ENCODE measurements at places on chromosomes 1 and 21. TPM values are rescaled to one million over a fixed set of nuclear protein-coding genes. Genes with fewer than 3 reads are reported as not detected.
A peak's percentile ranks its signal among the peaks of the same experiment; 100 is the strongest.

DNA sequence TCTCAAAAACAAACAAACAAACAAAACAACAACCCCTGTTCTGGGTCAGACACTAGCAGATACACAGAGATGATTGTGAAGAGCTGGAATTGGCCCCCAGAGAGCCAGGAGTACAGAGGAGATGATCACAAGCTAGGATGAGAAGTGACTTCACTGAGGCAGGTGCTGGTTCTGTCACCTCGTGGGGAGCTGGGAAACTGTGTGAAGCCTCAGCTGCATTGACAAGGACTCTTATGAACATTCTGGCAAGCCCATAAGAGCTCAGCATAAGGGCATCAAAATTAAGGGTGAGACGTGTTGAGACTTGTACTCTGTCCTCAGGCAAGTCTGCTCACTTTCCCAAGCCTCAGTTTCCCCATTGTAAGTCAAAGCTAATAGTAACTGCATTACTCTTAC lies 14.7 kb upstream of the PTP4A2 start:
- no peak for DNase-seq

- no peak for DNase-seq
Observed at GRCh38 chr1:15350151-15350550, 59.5 kb upstream of the EFHD2 start.

- DNase-seq: no peak
Observed at GRCh38 chr1:36400825-36401601, 3.3 kb upstream of the LSM10 start.

- no peak for DNase-seq
Observed at GRCh38 chr1:221776495-221777301, 34.8 kb upstream of the DUSP10 start.

DNA sequence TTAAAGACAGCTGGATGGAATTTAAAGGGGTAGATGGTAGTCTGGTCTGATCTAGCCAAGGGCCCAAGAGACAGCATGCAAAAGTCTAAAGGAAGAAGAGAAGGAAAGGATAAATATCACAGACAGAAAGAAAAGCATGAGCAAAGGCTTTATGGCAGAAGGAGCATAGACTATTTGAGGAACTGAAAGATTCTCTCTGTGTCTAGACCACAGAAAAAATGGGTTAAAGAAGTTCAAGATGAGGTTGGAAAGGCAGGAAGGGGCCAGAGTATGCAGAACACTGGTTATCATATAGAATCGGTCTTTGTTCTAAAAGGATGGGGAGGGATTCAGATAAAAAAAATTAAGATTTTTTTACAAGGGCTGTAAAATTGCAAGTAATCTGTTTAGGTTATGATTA lies 136.8 kb upstream of the SGIP1 start:
- no peak for DNase-seq

DNA sequence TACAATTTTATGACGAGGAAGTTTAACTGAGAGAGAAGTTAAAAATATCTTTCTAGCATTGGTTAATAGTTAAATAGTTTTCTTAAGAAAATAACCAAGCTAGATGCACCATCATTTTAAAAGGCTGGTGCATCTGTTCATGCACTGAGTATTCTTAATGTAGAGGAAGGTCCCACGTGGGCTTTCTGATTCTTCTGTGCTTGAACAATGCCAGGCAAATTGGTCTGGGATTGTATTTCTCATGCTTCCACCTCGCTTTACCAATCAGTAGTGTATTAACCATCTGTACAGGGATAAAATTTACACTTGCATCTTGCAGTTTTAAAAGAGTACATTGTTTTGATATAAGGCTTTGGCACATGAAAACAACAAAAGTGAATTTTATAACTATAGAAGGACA lies 47.4 kb upstream of the MTF2 start:
- DNase-seq: no peak

GRCh38 chr1:235022341-235022980 lies 106.2 kb downstream of the TOMM20 start:
- no peak for DNase-seq

DNA sequence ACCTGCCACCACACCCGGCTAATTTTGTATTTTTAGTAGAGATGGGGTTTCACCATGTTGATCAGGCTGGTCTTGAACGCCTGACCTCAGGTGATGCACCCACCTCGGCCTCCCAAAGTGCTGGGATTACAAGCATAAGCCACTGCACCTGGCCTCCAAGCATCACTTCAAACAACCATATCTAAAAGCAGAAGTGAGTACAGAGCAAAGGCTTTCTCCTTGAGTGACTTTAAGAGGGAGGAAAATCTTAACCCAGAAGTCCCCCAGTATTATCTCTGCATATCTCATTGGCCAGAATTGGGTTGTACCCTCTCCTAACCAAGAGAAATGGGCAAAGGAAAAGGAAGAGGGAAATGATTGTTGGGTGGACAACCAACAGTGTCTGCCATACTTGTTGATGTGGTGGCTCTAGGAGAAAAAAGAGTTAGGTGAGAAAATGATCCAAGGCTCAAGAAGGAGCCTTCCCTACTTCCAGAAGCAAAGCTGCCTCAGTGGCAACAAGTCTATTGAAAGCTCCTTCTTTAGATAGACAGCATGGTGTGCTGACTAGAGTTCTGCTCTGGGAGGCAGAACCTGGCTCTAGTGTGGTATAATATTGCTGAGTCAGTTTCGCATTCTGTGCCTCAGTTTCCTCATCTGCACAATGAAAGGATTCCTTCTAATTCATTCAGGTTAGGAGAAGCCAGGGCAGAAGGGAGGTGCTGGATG lies 16.8 kb upstream of the FOXE3 start:
- DNase-seq: no peak

DNA sequence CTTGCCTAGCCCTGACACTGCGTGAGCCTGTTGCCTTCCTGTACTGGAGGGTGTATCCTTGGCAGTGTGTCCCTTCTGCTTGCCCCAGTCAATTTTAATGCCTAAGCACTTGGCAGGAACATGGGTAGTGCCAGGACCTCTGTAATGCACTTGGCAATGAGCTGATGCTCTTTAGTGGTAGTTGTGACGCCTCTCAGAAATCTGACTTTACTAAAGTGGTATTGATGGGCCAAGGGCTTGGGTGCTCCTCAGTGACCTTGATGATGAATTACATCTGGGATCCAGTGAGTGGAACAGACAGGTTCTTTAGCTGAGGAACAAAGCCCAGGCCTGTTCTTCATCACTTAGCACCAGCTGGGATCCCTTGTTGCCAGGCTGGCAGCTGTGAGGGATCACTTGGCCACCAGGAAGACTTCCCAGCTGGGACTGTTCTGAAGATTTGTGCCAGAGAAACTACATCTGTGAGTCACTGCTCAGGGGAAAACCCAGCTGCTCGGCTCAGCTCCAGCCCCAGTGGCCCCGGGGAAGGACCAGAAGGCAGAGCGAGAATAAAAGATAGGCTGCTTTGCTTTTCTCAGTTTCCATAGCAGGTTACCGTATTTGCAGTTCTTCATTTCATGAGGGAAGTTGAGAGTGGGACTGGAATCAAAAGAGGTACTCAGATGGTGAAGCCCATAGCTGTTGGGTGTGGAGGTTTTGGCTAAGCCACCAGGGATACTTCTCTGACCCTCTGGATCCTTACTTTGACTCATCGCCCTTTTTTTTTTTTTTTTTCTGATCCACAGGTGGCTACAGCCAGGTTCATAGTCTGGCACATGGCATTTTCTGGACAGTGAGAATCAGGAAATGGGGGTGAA lies 28.5 kb upstream of the KCNA2 start:
- peak; percentile 8 for DNase-seq

GRCh38 chr1:94743862-94744261 lies 76.3 kb upstream of the SLC44A3 start:
- no peak for DNase-seq

DNA sequence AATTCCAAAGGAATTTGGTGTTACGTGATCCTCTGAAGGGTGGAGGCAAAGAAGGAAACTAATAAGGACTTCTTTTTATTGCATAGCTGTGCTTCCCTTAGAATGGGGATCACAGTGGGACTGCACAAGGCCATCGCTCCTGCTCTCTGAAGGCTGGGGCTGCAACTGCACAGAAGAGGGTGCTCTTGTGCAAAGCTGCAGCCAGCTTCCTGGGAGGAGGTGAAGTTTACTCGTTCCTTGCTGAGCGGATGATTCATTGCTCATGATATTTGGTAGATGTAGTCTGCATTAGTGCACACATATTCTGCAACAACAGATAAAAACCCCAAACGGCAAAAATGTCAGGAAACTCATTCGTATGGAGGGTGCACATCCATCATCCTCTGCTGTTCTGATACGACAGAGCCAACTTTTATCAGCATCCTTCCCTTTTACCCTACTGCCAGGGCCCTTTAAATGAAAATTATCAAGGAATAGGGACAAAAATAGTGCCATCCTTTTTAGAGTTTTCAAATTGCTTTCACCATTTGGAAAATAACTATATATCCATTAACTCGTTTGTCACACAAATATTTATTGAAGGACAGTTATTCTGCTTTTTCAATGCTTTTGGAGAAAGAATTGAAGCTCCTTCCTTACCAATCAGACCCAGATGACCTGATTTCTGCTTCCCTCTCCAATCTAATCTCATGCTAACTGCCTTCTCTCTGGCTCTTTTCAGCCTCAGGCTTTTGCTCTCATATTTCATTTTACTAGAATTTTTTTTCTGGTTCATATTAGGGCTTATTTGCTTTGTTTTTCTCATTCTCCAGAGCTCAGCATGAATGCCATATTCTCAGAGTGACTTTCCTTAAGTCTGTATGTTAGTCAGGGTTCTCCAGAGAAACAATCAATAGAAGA lies 263.6 kb downstream of the DUSP10 start:
- no peak for DNase-seq

GRCh38 chr1:210731597-210731996 lies 402.4 kb downstream of the KCNH1 start:
- no peak for DNase-seq

DNA sequence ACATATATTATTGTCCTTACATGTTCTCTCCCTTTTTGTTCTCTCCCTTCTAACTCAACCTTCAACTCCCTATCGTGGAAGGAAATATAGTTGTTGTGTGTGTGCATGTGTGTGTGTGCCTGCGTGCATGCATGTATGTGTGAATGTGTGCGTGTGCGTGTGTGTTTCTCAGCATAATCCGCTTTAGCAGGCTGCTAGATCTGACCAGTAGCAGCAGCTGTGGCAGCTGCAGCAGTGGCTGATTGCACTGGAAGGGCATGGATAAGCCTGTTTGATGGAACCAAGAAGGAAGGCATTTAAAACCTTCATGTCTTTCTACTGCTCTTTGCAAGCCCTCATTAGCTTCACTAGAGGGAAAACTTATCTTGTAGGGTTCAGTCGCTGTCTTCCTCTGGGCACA lies 65.6 kb upstream of the IRF2BP2 start:
- DNase-seq: no peak

GRCh38 chr1:156914440-156914856 lies 6.0 kb upstream of the LRRC71 start:
- DNase-seq: no peak

- peak; percentile 49 for DNase-seq
Observed at GRCh38 chr1:151510957-151511635, at the start of gene CGN. TSS of gene CGN (plus strand) at chr1:151511387. CDS start at chr1:151518520, 7,133 bp downstream.

DNA sequence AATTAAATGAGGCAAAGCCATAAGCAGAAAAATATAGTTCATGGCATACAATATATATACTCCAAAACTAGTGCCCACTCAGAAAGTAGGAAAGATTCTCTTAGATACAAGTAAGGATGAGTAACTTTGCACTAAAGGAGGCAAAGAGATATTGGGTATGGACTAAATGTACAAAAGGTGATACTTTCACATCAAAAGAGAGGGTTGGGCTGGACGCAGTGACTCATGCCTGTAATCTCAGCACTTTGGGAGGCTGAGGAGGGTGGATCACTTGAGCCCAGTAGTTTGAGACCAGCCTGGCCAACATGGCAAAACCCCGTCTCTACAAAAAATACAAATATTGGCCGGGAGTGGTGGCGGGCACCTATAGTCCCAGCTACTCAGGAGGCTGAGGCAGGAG lies 6.7 kb downstream of the KYAT3 start:
- no peak for DNase-seq

DNA sequence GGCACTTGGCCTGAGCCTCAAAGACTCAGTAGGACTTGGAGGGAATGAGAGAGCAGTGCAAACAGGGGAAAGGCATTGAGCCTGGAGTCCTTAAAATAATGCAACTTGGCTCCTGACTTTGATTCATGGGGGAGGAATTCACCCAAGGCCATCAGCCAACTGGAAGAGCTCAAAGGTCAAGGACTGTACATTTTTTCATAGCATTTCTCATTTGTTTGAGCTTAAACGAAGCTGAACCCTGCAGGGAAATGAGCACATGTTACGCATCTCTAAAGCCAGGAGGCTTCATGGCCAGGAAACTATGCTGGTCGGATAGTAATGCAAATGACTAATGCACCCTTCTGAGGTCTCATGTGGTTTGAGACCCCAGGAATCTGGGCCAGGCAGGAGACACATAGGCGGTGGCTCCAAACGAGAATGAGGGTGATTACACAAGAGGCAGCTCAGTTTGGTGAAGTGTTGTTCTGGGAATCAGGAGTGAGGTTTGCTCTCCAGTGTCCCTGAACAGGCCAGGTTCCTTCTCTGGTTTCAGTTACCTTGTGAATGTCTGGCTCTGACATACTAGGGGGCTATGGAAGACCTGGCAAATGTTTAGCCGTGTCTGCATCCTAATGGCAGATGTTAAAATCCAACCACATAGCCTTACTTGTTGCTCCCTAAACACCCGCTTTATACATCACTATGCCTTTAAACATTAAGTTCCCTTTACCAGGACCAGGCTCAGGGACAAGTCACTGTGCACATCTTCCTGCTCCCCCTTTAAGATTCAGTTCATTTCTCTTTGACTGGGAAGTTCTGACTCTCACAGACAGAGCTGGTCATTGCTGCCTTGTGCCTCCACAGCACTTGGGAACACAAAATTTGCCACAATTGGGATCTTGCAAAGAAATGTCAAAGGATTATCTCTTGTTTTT lies 503.9 kb upstream of the USP24 start:
- no peak for DNase-seq

DNA sequence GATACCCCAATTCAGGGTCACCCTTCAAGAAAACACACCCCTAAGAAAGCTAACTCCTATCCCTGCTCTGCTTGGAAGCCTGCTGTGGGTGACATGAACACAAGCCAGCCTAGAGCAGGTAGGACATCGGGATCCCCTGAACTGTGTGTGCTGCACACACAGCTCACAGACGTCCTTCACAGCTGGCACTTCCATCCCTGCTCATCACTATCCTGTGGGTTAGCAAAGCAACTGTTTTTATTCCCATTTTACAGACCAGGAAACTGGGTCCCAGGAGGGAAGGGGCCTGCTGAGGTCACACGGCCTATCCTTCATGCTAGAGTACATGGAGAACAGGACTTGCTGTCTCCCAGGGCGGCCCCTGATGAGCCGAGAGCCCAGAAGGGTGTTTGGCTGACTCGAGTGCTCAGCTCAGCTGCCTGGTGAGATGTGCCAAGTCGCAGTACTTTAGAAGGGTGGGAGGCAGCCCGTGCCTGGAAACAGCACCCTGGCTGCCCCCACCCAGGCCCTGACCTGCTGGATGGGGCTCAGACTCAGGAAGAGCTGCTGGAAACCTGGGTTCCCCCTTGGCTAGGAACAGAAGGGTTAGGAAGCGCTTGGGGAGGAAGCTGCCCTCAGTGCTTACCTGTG lies 28.3 kb upstream of the BTG2 start:
- no peak for DNase-seq

RGS7 gene
- 0.40 TPM for total RNA-seq

SLC16A4 gene
- total RNA-seq: 15.3 TPM

VSIG8 gene
- not detected for total RNA-seq

NUDT4B gene
- 21.8 TPM for total RNA-seq

FBLIM1 gene
- 321 TPM for total RNA-seq

RAB3B gene
- total RNA-seq: 14.8 TPM

ADPRS gene
- 43.5 TPM for total RNA-seq

S100B gene
- total RNA-seq: not detected

SRP9 gene
- total RNA-seq: 267 TPM

VPS45 gene
- total RNA-seq: 21.2 TPM

CELA3A gene
- not detected for total RNA-seq

All from pulmonary artery endothelial cell (primary cell).